ENCODE measurements at places on chromosomes 12 and 14.

DNA sequence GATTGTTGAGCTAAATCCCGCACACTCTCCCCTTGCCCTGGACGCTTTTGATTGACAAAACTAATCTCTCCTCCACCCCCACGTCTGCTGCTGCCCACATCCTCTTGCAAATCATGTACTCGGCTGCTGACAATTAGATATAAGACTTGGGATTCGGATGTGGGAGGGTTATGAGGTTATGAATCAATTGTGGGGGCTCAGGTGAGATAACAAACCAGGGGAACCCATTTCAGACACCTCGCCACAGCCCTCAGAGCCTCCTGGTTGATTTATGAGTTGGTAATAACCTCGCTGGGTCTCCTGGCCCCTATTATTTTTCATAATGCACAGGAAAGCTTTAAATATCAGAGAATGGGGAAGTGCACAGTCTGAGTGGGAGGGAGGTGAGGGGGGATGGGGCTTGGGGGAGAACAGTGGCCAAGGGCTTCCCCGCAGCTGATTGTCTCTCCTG lies 449.9 kb downstream of the DPF3 start:
- DNase-seq: no peak

DNA sequence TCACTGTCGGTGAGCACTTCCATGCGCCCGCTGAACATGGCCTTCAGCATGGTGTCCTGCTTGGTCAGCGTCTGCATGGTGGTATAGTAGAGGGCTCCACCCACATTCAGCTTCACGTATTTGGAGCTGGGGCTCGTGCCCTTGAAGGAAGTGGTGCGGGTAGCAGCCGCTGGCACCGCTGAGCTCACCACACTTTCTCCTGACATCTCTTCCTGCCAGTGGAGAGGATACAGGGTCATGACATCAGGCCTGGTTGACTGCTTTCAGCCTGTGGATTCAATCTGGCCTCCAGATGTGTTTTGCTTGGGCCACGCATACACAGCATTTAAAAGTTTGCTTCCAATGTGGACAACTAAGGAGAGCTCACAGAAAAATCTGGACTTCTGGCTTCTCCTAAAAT lies 7.6 kb downstream of the KCTD10 start:
- no peak for DNase-seq

- no peak for DNase-seq
Measured at GRCh38 chr14:86683561-86683960, 1153.6 kb downstream of the FLRT2 start.

GRCh38 chr14:35573911-35574310 lies 39.9 kb downstream of the INSM2 start:
- DNase-seq: no peak

DNA sequence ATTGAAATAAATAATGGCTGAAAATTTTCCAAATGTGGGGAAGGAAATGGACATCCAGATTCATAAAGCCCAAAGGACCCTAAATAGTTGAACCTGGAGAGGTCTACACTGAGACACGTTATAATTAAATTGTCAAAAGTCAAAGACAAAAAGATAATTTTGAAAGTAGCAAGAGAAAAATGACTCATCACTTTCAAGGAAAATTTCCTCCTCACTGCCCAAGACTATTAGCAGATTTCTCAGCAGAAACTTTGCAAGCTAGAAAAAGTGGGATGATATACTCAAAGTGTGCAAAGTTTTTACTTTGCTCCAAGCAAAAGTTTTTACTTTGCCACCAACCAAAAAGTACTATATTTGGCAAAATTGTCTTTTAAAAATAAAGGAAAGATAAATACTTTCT lies 15.9 kb upstream of the KRT83 start:
- DNase-seq: no peak

GRCh38 chr12:108060067-108060466 lies 69.0 kb upstream of the WSCD2 start:
- DNase-seq: no peak

Measured in tibial nerve (tissue), 4 donors.